ENCODE measurements at places on chromosomes 7 and 10. TPM values are rescaled to one million over a fixed set of nuclear protein-coding genes. Genes with fewer than 3 reads are reported as not detected.

The TNS3 gene
- total RNA-seq, result 64.5 TPM

The ZNF487 gene
- 9.3 TPM for total RNA-seq

The TAS2R5 gene
- 5.1 TPM for total RNA-seq

The OR2A1 gene
- not detected for total RNA-seq

The PRPS1L1 gene
- not detected for total RNA-seq

The SPDYE1 gene
- not detected for total RNA-seq

The MRM2 gene
- total RNA-seq, result 17.9 TPM

The FAM241B gene
- total RNA-seq, result 3.7 TPM
